ENCODE measurements at places on chromosomes 5 and 9. TPM values are rescaled to one million over a fixed set of nuclear protein-coding genes. Genes with fewer than 3 reads are reported as not detected.

GRCh38 chr5:119036101-119036762 is 34.7 kb upstream of the DMXL1 start:
- no peak for DNase-seq

DNA sequence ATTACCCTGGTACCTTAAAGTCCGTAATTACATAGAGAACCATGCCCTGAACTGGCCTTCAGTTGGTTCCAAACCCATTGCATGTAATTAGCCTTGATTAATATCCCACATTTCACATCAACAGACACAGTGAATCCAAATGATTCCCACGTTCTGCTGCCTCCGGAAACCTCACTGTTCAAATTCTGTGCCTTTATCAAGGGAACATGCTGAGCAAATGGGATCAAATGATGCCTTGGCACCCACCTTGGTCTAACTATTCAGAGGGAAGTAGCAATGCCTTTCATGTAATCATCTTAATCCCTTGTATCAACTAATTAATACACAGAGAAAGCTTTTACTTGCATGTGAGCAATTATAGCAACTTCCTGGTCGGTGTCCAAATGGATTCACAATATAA is 100.6 kb downstream of the EFNA5 start:
- no peak for DNase-seq

DNA sequence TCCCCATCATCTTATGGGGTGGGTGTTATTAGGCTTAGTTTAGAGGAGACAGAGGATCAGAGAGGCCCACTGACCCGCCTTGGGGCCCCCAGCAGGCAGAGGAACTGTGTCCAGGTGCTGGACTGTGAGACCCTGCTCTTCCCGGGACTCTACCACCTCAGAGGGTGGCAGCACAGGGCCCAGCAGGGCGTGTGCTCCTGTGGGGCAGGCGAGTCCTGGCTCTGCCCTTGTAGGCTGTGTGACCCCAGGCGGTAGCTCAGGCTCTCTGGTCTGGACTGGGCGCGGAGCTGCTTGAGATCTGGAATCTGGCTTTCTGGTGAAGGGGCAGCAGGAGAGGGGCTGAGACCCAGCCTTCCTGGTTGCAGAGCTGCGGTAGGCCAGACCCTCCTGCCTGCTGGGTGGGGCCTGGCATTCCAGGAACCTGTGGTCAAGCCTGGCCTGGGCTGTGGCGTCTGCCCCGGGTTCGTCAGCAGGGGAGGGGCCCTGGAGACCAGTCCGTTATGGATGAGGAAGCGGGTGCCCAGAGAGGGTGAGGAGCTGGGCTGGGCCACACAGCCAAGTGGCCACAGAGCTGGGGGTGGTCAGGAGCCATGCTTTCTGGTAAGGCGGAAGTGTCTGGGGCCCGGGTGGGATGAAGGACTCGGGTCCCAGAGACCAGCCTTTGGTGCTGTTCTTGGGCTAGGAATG is 46.5 kb downstream of the RXRA start:
- DNase-seq = no peak

- no peak for DNase-seq
Observed at GRCh38 chr9:133976191-133976861, 15.8 kb downstream of the VAV2 start.

DNA sequence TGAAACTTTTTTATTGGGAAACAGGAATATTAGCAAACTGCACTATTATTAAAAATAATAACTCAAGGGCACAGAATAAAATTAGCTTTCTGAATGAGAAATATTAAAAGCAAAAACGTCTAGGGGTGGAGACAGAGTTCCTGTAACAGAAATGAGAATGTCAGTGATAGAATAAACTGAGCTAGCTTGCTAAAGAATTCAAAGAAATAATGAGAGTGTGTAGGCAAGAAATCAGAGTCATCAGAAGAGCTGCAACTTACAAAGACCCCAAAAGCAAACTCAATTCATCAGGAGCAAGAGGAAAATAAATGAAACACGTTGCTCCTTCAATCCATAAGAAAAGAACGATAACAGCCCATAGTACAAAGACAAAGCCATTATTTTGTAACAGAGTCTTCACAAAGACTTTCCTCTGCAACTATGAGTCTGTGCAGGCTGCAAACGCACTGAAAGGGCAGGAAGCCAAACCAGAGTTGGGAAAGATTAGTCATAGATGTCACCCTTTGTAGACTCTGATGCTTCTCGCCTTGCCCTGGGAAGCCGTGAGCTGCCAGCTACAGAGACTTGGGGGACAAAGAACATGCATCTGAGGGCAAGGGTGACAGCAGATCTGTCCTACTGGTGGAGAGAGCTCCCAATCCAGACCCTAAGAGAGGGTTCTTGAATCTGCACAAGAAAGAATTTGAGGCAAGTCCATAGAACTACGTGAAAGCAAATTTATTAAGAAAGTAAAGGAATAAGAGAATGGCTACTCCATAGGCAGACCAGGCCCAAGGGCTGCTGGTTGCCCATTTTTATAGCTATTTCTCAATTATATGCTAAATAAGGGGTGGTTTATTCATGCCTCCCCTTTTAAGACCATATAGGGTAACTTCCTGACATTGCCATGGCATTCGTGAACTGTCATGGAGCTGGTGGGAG is 40.8 kb downstream of the SHC3 start:
- DNase-seq = no peak

DNA sequence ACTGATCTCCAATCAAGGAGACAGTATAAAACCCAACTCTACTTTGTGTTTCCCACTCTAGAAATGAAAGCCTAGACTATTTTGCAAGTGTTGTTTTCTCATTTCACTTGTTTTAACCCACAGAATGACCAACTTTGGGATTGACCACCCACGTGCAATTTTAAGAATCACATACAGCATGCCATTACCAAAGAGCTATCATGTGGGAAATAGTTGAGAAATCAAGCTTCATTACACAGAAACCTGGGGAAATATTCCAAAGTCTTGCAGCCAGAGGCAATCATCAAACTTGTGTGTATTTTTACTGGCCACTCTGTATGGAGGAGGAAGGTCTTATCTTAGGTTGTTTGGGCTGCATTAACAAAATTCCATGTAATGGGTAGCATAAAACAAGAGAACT is 451.4 kb upstream of the DAB2 start:
- DNase-seq = no peak

DNA sequence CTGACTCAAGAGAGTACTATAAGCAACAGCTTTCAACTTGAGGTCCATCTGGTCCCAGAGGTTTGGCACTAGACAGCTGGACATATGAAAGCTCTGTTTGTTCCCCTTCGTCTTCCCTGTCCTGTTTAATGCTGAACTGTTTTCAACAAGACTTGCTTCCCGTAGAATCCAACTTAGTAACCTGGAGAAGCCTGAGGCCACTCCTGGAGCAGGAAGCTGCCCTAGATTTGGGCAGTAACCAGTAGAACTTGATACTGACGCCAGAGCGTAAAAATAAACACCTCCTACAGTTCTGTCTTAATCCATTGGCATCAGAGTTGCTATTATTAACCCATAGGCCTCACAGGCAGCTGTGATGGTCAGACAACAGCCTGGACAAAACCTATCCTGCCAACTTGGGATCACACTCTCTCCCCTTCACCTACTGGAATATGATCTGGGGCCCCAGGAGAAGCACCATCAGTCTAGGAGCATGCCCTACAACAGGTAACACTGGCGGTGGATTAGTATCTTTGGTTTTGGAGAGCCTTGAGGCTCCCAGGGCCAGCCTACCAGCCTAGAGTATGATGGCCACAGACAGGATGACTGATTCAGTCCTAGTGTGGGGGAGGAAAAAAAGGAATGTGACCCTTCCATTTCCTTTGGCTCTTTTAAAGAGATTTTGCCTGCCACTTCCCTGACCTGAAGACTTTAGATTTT is 29.2 kb downstream of the RUSC2 start:
- no peak for DNase-seq

DNA sequence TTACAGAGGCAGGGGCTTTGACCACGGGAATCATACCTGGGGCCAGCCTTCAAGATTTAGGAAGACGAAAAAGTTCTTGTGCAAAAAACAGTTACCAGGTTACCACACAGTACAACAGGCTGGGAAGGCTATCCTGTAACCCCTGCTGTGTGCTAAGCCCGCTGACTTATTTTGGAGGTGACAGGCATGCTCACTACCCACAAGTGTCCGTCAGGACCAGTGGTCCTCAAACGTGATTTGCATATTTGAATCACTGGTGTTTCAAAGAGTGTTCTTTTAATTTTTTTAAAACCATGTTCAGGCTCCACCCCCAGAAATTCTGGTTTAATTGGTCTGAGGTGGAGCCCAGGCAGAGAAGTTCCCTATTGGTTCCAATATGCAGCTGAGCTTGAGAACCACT is 146.6 kb downstream of the TTLL11 start:
- no peak for DNase-seq

DNA sequence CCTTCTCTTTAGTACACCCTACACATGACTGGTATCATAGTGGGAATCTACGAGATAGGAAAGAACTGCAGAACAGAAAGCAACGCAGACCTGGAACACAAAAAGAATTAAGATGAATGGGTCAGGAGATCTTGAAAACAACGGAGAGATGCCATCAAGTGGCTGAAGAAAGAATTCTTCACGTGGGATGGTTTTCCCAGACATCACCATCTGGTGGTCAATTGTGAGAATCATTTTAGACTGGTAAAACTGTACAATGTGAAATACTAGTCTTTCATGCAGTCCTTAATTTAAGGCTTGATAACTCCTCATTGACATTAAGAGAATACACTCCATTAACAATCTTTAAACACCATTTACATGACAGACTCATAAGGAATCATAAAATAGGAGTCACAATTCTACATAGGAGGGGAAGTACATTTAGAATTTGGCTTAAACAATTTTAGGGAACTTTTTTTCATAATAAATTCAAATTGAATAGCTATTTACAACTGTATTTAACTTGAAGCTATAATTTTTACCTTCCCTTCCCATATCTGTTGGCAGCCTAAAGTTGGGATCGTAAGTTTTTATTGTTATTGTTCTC is 128.4 kb upstream of the TRPM3 start:
- DNase-seq = peak; percentile 70

GRCh38 chr9:7811677-7812076 is 12.1 kb upstream of the DMAC1 start:
- no peak for DNase-seq

The SLC6A7 gene
- 4.4 TPM for total RNA-seq

The ANKRD31 gene
- total RNA-seq = 0.50 TPM

Data from spinal cord (tissue), 10 donors.